ENCODE measurements at places on chromosomes 3 and 15. TPM values are rescaled to one million over a fixed set of nuclear protein-coding genes. Genes with fewer than 3 reads are reported as not detected.

Gene ZIC1
- total RNA-seq: 3.8 TPM

Gene HEXA
- 102 TPM for total RNA-seq

Gene CCDC71
- 20.7 TPM for total RNA-seq

Gene ARHGEF26
- total RNA-seq: 23.9 TPM

- no peak for DNase-seq
Measured at GRCh38 chr3:64010199-64010598, 13.1 kb downstream of the PSMD6 start.

DNA sequence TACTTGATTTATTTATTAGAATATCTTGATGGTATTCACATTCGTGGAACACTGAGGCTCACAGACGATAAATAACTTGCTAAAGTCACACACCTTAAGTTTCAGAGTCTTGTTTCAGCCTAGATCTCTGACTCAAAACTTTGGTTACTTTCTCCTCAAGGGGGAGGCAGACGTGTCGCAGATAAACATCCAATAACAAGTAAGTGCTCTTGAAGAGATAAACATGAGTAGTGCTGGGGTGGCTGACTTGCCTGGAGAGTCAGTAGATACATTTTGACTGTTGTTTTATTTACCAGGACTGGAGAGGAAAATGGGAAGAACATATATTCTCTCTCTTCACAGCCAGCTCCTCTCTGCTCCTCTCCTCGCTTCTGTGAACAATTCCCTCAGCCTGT lies 31.3 kb downstream of the FBXO45 start:
- no peak for DNase-seq

- no peak for DNase-seq
Measured at GRCh38 chr3:130968221-130968620, 58.4 kb downstream of the ASTE1 start.

DNA sequence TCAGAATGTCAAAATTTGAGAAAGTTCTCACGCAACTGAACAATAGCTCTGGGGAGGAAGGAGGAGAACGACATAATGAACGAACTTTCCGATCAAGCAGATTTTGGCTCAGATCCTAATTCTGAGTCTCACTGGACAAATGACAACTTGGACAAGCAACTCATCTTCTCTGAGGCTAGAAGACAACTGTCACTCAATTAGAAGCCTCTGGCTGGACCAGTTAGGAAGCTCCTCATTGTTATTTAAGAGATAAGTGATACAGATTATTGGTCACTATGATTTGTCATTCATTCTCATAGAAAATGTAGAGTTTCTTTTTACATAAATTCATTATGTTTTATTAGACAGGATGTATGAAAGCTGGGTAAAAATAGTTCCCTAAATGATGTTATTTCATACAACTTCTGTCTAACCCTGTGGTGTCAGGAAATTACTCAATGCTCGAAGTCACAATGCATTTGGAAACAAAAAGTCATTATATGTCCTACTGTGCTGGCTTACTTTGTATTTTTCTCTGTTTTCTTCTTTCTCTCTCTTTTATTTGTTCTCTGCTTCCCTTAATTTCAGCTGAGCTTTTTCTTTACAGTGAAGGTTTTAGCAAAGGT lies 11.0 kb upstream of the C3orf49 start:
- DNase-seq: no peak

DNA sequence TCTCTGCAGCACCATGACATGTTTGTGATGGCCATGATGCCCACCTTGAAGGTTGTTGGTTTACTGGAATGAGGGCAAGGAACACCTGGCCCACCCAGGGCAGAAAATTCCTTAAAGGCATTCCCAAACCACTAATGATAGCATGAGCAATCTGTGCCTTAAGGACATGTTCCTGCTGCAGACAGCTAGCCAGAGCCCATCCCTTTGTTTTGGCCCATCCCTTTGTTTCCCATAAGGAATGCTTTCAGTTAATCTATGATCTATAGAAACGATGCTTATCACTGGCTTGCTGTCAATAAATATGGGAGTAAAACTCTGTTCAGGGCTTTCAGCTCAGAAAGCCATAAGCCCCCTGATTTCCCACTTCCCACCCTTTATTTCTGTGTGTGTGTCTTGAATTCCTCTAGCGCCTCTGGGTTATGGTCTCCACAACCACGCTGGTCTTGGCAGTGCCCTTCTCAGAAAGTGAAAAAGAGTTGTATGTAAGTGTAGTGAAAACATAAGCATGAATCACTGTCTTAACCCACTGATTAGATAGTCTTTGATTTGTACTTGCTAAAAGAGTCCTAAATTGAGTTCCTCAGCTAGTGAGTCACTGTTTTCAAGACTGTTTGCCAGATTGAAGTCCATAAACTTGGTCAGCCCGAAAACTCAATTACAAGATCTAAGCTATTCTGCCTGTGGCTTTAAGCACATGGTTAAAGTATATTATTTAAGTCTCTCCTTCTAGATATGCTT lies 19.0 kb upstream of the CCR2 start:
- DNase-seq: no peak

GRCh38 chr15:66369773-66370651 lies 13.5 kb upstream of the TIPIN start:
- DNase-seq: no peak

DNA sequence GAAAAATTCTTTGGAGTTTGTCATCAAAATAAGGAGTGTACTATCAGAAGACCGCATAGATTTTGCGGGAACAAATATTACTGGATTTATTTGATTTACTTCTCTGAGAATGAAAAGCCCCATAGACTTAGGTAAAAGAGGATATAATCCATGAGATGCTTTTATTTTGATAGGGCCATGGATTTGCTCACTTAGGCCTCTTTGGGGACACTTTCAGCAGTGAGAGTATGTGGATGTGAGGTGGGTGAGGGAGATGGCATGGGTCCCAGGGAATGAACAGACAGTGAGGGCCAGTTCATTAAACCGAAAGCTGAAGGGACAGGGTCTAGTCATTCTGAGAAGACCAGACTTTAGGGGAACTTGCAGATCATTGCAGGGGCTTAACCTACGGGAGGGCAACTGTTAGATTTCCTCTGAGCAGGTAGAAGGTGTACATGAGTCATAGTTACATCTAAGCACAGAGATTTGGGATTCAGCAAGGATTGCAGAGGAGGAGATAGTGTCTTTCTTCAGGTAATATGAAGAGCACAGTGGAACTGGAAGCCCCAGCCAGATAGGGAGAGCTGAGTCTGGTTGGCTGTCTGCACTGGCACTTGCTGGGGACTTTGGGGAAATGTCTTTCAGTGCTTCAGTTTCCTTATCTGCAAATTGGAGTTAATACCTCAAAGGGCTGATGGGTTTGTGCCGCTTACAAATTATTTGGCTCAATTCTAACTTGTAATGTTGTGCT lies 30.8 kb downstream of the SH3GL3 start:
- DNase-seq: no peak

- DNase-seq: no peak
Measured at GRCh38 chr15:57892181-57892580, 173.3 kb downstream of the ALDH1A2 start.

- no peak for DNase-seq
Measured at GRCh38 chr3:20256144-20256543, 70.1 kb upstream of the SGO1 start.

DNA sequence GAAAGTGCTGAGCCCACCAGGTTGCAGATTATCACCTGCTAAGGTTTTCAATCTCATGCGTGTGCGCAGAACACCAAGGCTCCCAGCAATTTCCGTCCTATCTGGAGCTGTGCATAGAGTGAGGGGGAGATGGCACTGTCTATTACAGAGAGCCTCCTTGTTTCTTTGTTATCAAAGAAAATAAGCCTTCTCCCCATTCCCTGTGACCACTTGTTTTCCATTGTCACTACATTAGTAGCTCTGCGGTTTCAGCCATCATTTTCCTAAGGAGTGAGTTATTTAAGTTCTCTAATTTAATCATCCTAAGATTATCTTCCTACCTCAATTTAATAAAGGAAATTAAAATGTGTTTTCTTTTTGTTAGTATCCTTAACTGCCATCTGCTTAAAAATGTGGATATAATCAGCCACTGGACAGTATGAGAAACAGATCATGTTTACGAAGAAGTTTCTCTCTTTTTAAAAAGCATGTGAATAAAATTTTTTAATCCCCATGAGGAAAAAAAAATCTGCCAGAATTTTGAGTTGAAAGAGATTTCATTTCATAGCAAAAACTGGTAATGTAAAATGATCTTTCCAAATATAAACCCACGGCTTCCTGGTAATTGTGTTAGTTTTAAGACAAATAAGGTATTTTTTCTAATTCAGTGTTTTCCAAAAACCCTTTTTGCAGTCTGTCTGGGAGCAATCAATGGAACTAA lies 172.3 kb upstream of the UBE2E1 start:
- no peak for DNase-seq

- DNase-seq: no peak
Measured at GRCh38 chr3:64223791-64224745, 1.2 kb downstream of the PRICKLE2 start.

DNA sequence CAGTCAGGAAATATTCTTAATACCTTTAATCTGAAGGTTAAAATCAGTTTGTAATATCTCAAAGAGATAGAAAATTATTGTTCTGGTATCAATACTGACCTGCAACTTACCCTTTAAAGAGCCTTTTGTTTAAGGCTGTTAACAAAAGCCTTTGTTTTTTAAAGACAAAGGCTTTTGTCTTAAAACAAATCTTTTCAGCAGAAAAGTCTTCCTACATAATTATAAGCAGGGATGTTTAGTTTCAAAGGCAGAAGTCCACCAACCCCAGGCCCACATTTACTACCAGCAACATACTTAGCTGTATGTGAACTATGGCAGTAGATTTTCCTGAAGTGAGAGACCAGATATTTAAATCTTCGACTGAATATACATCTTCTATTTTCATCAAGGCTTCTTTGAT lies 36.2 kb downstream of the SLC30A4 start:
- no peak for DNase-seq

DNA sequence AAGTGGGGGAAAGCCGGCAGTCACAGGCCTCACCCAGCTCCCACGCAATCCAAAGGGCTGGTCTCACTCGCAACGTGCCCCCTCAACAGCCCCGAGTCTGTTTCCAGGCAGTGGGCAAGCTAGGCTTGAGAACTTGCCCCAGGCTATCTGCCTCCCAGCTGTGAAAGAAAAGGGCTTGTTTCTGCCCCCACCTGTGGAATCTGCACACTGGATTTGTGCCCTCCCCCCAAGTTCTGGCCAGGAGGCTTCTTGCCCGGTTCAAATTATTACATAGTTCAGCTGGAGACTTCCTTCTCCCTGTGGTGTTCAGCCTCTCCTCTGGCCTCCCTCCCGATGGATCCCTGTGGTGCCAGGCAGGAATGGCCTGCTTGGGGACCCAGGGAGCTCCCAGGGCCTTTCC lies 283.9 kb upstream of the LYSMD4 start:
- DNase-seq: no peak

GRCh38 chr3:108791473-108791872 lies 31.1 kb upstream of the TRAT1 start:
- DNase-seq: no peak
